ENCODE measurements at places on chromosomes 6 and 20.

- DNase-seq: no peak
Measured at GRCh38 chr20:62550087-62550632, 74.4 kb upstream of the GATA5 start.

DNA sequence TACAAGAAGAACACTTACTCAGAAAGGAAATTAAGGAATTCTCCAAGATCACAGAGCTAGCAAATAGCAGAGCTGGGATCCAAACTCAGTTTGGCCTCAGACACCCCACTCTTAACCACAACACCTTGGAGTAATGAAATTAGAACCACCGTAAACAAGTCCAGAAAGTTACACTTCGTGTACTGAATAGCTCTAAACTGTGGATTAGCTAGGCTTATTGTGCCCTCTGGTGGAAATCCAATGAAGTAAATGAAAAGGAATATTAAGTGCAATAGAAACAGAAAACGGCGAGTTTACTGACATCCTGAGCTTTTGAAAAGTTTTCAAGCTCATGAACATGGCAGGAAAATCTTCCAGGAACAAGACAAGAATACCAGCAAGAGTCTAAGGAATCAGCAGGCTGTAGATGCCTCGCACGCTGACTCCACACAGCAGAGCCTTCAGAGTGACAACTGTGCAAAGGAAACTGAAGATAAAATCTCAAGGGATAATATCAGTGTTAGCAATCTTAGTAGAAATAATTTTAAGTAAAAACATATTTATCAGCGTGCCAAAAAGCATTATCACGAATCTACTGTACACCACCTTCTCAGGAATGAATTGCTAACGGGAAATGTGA is 34.6 kb downstream of the FBXO5 start:
- no peak for DNase-seq

DNA sequence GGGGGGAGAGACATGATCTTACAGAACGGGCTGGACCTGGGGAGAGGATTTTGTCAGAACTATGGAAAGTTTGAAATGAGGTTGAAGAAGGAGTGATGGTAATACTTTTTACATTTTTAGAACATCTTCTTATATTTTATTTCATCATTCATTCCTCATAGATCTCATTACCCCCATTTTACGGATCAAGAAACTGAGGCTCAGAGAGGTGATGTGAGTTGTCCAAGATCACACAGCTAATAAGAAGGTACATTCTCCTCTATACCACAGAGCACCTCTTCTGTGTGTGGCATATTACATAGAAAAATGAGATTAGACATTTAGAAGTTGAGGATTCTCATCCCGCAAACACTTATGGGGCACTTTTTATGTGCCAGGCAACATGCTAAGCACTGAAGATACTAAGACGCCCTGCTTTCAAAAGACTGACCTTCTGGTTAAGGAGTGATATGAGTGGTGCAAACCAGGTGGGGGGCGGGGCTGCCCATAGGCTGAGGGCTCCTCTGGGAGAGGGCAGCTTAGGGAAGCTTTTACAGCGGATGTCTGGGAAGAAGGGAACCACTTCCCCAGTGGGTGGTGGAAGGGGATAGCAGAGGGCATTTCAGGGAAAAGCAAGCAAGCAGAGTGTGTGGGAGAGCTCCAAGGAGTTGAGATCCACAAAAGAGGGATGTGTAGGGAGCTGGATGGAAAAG is 17.4 kb upstream of the RNF39 start:
- DNase-seq: no peak

DNA sequence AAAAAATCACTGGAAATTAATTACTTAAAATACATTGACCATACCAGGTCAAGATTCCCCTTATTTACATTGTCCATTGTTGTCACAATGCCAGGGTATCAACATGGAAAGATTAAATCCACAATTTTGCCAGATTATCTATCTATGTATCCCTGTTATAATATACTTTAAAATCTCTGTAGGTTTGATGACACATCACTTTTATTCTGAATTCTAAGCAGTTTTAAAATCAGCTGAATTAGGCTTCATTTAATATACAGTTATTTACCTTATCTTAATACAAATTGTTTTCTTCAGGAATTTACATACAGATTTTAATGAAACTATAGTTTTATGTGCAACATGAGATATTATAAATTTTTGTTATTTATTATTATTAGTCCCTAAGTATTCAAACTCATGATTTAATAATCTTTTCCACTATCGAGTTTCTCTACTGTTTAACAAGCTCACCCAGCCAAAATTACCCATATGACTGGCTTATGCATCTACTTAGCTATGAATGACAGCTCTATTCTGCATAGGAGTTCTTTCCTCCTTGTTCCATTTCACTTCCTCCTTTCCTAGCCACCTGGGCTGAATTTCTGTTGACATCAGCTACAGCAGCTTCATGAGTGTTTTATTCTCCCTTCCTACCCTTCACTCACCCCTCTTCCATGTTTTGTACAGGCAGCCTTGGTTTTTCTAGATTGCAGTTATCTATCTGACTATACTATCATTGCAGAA is 654.2 kb upstream of the MAP3K7 start:
- no peak for DNase-seq

DNA sequence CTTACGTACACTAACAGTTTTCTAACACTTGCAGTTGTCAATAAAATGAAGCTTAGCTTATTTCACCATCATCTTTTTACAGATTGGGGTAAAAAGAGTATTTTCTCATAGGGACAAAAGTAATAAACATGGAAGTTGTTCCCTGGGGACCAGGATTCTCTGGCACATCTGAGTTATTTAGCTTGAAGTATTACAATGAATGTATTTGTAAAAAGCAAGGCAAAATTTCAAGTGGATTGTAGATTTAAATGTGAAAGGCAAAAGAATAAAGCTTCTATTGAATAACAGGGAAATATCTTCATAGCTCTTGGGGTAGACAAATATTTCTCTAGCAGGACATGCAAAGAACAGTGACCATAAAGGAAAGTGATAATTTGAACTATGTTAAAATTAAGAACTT is 260.0 kb upstream of the ECI2 start:
- no peak for DNase-seq

DNA sequence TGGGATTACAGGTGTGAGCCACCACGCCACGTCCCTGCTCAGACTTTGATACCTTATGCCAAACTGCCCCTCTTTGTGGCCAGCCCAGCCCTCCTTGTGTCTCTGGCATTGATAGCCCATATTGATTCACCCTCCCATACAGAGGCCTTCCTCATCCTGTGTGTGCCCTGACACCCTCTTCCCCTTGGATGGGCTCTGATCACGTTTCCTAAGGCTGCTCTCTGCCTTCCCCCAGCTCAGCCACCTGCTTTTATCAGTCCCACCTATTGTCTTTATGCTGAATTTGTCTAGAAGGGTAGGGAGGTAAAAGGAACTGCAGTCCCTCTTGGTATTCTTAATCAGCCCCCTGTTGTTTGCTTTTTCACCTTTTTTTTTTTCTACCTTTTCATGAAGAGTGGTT is 95.9 kb downstream of the CDKAL1 start:
- DNase-seq: no peak

DNA sequence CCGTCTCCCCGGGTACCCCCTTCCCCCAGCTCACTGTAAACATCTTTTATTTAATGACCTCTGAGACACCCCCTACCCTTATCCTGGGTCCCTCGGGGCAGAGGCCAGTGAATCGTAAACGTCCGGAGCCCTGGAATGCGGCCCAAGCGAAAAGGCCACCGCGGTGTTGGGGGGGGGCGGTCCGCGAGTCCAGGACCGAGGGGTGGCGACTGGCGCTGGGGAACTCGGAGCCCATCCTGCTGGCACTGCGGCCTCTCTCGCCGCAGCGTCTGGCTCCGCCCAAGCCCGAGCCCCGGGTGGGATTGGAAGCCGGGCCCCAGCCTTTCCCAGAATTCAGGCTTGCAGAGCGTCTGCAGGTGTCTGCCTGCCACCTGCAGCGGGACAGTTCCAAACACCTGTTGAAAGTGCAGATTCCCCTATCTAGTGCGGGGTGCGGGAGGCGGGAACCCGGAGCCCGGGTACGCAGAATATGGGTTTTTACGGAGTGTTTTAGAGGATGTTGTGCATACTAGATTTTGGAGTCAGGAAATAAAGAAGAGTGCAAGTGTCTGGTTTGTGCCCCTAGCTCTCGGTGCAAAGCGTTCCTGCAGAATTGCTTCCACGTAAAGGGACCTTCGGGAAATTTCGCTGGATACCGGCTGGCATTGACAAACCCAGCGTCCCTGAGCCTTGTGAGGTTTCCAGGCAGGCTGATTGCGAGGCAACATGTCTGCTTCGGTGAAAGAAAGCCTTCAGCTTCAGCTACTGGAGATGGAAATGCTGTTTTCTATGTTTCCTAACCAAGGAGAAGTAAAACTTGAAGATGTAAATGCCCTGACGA is 800 bp downstream of the RWDD2A start:
- no peak for DNase-seq

- DNase-seq: no peak
Measured at GRCh38 chr6:128063850-128064539, 163.1 kb upstream of the THEMIS start.
